AML-193 (cell line): ENCODE measurements at places on chromosomes 4 and X.
A peak's percentile ranks its signal among the peaks of the same experiment; 100 is the strongest.

DNA sequence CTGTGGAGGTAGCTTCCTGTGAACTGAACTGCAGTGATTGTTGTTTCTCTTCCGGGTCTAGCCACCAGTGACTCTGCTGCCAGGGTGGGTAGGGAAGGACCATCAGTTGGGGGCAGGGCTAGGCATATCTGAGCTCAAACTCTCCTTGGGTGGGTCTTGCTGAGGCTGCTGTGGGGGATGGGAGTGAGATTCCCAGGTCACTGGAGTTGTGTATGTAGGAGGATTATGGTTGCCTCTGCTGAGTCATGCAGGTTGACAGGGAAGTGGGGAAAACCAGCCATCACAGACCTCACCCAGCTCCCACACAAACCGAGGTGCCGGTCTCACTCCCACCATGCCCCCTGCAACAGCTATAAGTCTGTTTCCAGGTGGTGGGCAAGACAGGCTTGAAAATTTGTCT lies 1937.8 kb downstream of the PCDH7 start:
- DNase-seq = no peak

DNA sequence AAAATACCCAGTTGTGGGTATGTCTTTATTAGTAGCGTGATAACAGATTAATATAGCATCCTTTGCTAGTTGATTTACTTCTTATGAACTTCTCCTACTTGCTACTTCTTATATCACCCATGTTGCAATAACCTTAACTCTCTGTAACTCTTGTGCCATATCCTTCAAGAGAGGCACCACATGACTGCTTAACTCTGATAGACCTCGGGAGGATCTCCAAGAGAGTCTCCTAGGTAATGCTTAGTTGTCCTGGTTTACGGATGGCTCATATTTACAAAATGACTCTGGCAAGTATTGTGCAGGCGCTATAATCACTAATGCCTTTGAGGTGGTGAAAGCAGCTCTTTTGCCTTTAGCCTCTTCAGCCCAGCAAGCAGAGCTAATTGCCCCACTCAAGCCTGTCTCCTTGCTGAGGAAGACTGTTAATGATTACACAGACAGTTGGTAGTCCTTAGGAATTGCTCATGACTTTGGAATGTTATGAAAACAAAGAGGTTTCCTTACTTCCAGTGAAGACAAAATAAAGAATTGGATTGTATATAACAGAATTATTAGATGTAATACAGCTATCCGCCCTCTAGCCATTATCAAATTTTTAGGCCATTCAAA lies 1305.8 kb downstream of the PCDH7 start:
- DNase-seq = no peak

- no peak for DNase-seq
Observed at GRCh38 chr4:22496165-22496813, 19.6 kb downstream of the ADGRA3 start.

DNA sequence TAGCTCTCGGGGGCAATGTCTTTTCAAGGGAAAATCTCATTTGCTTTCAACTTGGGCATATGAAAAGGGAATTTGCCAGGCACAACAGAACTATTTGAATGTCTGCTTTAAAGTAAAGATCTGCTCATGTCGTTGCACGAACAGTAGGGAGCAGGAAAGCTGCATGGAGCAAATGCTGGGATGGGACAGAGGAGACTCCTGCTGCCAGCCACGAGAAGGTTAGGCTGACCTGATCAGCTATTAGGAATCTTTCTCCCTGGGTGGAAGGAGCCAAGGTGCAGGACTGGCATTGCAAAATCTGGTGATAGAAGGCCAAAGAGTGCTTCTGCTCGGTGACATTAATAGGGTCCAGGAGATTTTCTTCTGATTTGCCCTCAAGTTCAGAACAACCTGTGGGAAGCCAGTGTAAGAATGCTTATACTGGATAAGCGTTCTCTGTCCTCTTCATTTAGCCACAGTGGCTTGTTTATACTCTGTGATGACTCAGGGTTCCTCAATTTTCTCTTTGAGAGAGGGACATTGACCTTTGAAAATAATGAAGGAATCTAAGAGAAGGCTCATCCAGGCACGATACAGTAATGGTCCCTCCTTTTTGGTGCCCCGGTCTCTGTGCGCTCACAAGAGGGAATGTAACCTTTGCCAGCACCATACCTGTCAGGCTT lies 22.9 kb downstream of the FHL1 start:
- DNase-seq = no peak

DNA sequence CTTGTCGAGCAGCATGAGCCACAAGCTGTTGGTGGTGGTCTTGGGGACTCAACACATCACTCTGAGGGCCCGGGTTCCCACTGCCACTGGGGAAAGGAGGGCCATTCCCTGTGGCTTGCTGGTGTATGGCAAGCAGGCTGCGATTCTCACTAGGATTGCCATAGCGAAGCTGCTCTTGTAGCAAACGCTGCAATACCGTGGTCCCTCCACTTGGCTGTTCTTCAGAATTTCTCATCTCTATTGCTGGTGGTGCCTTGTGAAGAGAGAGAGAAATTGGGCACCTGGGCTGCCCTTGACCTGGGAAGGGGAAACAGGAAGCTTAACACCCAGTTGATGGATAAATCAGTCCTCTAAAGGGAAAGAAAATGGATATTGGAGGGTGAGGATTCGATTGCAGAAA lies 17.7 kb downstream of the AMOT start:
- DNase-seq = no peak

DNA sequence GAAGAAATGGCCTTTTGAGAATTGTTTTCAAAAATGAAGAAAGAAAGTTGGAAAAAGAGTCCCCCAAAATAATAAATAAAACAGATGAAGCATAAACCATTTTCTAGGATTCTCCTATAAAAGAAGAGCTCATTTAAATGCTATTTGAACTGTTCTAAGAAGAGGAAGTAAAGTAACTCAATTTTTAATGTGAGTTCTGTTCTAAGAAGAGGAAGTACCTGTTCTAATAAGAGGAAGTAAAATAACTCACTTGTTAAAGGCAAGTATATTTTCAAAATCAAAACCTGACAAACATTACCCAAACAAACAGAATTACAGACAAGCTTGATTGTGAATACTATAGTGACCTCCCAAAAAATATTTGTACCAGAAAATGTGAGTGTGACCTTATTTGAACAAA lies 1326.3 kb downstream of the C4orf33 start:
- DNase-seq = peak; percentile 65

- DNase-seq = no peak
Observed at GRCh38 chr4:104294811-104295210, 199.9 kb downstream of the CXXC4 start.

DNA sequence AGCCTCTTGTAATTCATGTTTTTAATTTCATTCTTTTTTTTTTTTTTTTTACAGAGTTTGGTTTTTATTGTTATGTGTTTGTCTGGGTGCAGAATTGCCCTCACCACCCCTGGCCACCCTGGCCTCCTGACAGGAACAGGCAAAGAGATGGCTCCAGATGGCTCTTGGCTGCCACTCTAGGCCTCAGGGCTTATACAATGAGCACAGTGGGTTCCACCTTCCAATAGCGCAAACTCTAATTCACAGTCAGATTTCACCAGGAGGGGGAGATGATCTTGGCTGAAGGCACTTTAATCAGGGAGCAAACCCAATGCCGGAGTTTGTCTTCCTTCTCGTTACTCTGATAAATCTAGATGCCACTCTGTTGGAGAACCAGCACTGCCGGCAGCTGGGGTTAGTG lies 24.8 kb downstream of the CPE start:
- no peak for DNase-seq

DNA sequence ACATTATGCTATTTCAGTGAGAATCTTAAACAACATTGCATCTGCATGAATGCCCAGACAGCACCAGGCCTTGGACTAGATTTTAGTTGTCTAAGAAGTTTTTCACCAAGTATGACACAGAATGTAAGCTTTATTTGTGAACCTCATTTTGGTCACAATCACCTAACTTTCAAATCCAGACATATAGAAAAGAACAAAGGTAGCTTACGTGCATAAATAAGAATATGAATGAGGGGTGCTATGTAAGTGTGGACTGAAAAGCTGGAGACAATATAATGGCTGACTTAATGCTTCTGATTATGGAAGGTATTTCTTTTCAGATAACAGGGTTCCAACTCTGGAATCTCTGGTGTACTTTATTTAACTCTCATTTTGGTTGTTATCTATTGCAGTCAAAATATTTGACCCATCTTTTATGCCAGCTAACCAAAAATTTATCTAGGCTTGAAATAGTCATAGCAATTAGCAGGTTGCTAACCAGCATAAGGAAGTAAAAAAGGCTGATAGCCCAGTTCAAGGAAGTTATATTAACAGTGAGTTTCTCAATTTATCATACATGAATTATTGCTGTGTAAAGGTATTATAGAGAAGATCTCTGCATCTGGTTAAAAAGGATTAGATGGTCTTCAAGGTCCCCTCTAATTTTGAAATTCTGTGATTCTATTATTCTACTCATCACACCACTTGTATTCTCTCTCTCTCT lies 36.5 kb downstream of the SLC7A11 start:
- DNase-seq = peak; percentile 63

DNA sequence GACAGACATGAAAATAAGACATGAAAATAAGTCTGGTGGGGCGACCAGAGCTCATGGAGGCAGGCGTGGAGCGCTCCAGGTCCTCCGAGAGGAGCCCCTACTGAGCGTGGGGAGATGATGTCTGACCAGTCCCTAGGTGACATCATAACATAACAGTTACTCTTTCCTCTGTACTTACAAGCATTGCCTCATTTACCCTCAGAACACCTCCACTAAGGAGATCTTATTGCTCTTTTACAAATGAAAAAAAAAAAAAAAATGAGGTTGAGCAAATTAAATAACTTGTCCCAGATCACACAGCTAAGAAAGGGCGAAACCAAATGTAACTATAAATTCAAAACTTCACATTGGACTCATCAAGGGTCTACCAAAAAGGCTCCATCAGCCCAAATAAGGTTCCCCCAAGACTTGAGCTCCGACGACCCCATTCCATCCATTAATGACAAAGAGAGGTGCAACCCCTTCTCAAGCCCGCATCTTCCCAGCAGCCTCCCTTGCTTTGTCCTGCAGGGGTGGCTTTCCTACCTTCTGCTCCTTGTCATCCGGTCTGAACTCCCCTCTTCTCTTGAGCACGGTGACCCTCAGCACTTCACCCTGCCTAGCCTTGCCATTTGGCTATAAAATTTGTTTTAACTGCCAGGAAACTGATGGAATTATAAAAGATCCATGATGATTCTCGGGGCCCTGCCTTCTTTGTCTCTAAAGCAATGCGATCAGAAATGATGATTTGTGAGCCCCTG lies 246.7 kb downstream of the DHX15 start:
- no peak for DNase-seq

DNA sequence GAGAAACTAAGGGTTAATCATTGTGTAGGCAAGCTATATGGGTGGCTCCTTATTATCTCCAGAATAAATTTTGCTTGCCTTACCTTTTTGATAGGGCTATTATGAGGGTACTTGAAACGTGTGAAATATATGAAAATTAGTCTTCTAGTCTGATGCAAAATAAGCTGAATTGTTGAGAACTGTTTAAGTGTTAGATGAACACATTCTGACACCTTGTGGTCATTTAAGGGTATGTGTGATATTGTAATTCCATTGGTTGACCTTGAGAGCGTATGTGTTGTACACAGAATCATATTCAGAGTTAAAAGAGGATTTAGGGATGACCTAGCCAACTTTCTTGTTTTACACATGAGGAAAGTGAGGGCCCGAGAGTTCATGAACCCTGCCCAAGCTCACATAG lies 44.6 kb upstream of the LINC00632 start:
- peak; percentile 9 for DNase-seq

DNA sequence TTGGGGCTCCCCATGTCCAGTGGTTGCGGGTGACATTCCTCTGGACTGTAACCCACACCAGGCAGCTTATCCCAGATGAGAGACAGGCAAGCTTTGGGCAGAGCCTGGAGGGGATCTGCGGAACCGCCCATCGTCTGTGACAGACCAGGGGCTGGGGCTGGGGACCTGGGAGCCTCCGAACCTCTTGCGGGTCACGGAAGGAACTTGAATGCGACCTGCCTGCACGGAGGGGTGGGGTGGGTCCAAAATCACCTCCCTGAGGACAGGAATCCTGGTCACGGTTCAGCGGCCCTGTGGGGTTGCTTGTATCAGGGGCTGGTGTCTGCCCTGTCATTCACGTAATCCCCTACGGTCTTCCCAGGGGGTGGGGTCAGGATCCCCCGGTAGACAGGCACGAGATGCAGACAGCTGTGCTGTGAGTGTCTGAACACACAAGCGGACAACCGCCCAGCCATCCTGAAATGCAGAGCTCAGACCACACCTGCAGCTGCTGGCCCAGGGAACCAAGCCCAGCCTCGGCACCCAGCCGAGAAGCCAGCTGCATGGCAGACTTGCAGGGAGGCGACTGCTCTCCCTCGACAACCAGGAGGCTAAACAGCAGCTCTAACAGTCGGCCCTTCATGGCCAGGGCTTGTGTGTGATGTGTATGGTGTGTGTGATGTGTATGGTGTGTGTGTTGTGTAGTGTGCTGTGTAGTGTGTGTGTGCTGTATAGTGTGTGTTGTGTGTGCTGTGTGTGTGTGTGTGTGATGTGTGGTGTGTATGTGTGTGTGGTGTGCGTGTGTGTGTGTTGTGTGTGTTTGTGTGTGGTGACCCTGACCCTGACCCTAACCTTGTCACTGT lies 105.9 kb upstream of the ADRA2C start:
- no peak for DNase-seq
